Head of caudate nucleus (tissue), 42 donors: ENCODE measurements at places on chromosomes 3 and 15.

DNA sequence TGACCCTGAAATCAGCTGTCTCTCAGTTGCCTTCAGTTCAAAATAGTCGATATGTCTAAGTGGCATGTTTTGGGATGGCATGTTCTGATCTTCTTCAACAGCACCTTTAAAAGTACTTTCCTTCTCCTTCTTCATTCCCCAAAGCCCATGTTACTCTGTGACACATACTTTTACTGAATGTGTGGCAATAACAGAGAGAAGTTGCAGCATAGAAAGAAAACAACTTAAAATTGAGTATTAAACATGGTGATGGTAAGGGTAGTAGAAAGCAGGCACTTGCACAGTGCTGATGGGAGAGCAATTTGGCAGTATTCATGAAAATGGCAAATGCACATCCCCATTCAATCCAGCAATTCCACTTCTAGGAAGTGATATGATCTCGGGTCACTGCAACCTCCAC, 12.3 kb upstream of the ULK4 start:
- no peak for DNase-seq

- no peak for DNase-seq
Measured at GRCh38 chr15:99662903-99663302, 70.3 kb downstream of the LYSMD4 start.

GRCh38 chr15:58324533-58324932, 107.3 kb upstream of the LIPC start:
- DNase-seq, result no peak

DNA sequence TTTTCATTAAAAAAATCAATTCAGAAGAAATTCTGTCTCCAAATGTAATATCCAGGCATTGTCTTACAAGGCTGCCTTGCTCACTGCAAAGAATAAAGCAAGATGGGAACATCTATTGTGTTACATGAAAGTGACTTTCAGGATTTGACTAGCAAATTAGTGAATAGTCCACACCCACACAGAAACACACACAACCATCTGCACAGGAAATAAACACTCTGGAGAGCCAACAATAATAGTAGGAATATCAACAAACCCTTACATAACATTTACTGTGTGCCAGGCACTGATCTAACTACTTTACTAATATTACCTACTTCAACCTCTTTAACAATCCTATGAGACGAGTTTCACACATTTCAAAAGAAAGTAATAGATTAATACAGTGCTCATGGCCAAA, 28.9 kb upstream of the ZNF385D start:
- DNase-seq, result no peak

GRCh38 chr3:11379824-11380701, 107.9 kb downstream of the ATG7 start:
- no peak for DNase-seq

- DNase-seq, result peak; percentile 50
Measured at GRCh38 chr3:45043728-45044299, 17.7 kb downstream of the CLEC3B start.

- no peak for DNase-seq
Measured at GRCh38 chr3:180420016-180420415, 181.9 kb upstream of the TTC14 start.

GRCh38 chr3:150737874-150738679, 24.9 kb downstream of the SIAH2 start:
- no peak for DNase-seq

- no peak for DNase-seq
Measured at GRCh38 chr3:25885544-25885943, 95.7 kb downstream of the OXSM start.

DNA sequence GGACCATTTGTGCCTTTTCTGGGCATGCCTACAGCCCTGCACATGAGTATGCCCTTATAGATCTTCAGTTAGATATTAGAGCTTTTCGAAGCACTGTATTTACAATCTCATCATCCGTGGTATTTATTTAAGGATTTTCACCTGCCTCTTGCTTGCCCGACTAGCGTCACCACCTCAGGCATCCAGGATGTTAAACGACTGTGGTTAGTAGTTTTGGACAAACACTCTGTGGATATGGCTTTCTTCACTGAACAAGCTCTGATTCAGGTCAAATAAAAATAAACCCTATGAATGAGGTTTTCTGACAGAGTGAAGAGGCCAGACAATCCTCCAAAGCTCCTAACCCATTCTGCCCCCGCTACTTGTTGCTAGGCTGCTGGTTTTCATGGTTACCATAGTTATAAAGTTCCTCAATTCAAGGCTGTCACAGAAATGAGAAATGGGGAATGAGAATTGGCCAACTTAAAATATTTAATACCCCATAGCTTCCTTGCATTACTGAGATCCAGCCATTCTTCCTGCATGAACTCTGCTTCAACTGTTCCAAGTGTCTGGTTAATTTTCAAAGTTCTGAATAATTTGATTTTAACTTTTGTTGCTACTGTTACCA, 440.1 kb downstream of the GABRG3 start:
- DNase-seq, result no peak

GRCh38 chr15:68442041-68442440, 10.1 kb upstream of the ITGA11 start:
- DNase-seq, result no peak

- DNase-seq, result peak; percentile 79
Measured at GRCh38 chr15:99104788-99105513, at the start of gene SYNM. Gene SYNM, plus strand, starts transcription at chr15:99105080. Its CDS starts 120 bp downstream, at chr15:99105200.

DNA sequence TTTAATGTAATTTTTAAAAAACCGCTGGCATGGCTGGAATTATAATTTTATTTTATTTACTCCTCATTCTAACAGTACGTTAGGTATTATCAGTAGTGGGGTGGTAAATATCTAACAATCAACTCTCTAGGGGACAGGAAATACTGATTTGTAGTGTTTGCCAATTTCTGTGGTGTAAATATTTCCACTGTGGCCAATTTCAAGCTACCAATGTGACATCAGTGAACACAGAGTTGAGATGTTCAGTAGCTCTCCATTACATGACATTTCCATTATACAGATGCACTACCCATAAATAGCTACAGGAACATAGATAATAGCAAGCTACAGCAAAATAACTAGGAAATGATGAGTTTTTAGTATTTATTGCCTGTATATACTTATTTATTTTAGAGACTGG, 10.0 kb upstream of the ARL8B start:
- no peak for DNase-seq

GRCh38 chr3:160291290-160291908, 66.2 kb downstream of the C3orf80 start:
- DNase-seq, result no peak

- DNase-seq, result no peak
Measured at GRCh38 chr3:52204337-52205073, 6.5 kb downstream of the ALAS1 start.

DNA sequence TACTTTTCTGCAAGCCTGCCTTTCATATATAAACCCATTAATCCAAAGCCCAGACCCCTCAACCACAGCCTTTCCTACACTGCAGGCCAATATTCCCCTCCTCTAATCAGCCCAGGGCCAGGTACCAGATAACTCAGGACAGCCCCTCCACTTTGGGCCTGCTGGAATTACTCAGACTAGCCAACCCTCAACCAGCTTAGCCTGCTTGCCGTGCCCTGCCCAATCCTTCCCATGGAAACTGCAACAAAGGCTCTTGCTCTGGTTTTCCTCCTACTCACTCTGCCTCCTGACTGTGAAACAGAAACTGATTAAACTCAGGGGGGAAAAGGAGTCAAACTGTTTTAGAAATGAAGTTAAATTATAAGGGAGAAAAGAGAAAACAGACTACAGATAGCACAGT, 248.1 kb downstream of the KLF13 start:
- DNase-seq, result no peak

- no peak for DNase-seq
Measured at GRCh38 chr15:82846621-82847020, 37.2 kb downstream of the WHAMM start.

- peak; percentile 59 for DNase-seq
Measured at GRCh38 chr3:155418407-155418806, 124.9 kb upstream of the STRIT1 start.

- DNase-seq, result no peak
Measured at GRCh38 chr3:137329594-137329993, 371.8 kb downstream of the IL20RB start.

- DNase-seq, result no peak
Measured at GRCh38 chr3:129182390-129183185, 1.1 kb downstream of the CNBP start.

DNA sequence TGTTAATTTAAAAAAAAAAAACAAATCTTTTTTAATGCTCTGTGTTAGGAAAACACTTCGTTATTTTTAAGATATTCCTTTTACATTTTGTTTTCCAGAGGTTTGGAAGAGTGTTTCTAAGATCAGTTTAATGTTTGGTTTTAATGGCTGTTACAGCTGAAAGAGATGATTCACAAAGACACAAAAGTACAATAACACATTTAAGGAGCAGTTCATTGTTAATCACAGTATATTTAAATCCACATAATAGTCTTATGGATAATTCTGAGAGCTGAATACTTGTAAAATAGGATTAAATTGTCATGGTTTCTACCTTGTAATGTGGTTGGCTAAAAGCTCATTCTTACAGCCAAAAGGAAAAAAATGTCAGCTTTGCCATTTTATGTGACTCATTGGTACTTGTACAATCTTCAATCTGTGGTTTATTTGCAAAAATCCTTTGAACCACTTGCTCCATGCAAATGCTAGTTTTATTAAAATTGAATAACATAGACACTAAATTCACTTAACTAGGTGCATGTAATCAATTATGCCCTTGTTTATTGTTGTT, 426.4 kb downstream of the NLGN1 start:
- DNase-seq, result no peak

- no peak for DNase-seq
Measured at GRCh38 chr15:94015324-94015723, 216.0 kb upstream of the MCTP2 start.

- DNase-seq, result peak; percentile 78
Measured at GRCh38 chr3:180036671-180037455, at the start of gene PEX5L. Gene PEX5L, minus strand, starts transcription at chr3:180036937. Its CDS starts 338 bp downstream, at chr3:180036599.

DNA sequence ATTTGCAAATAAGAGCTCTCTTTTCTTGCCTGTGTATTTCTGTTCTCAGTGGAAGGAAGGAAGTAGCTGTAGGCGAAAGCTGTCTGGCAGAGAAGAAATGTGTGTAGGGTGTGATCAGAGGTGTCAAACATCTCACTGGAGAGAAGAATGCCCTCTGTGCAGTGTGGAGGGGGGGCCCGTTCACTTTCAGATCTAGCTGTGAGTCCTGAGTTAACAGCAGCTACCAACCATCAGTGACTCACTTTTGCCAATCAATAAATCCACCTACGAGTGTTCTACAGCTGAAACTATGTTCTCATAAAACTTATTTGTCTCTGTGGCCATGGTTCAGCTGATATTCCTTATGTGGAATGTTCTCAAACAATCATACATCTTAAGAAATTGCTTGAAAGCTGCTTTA, 103.7 kb downstream of the FRMD4B start:
- DNase-seq, result peak; percentile 44

DNA sequence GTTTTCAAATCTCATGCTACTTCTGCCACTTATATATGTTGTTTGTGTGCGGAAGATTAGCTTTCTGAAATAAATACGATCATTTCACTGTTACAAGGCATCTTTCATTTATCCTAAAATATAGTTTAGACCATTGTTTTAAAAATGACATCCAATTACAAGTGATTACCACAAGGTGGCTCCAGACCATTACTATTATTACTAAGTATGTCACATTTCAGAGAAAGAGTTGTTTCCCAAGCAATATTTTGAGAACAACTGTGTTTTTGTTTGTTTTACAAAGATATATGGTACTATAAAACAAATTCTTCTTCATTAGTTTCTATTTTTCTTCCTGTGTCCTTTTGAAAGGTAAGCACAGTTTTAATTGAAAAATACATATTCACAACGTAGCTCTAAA, 136.0 kb upstream of the RAP2B start:
- no peak for DNase-seq

DNA sequence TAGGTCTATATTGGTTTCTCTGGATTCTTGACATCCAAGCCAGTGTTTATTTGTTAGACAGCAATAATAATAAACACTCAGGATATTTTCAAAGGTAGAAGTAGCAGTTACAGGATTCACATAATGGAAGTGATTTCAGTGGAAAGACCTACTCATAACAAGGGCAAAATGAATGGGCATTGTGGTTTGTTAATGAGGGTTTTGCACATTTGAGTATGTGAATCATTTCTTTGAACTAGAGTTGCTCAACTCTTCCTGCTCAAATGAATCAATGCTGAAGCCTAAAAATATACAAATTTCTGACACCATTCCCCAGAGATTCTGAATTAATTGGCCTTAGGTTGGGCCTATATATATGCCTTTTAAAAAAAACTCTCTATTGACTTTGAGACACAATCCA, 4.1 kb upstream of the COL6A5 start:
- DNase-seq, result no peak

GRCh38 chr15:101458908-101459578, 30.5 kb downstream of the PCSK6 start:
- no peak for DNase-seq

- DNase-seq, result peak; percentile 85
Measured at GRCh38 chr3:72892081-72892775, 4.4 kb downstream of the GXYLT2 start.

DNA sequence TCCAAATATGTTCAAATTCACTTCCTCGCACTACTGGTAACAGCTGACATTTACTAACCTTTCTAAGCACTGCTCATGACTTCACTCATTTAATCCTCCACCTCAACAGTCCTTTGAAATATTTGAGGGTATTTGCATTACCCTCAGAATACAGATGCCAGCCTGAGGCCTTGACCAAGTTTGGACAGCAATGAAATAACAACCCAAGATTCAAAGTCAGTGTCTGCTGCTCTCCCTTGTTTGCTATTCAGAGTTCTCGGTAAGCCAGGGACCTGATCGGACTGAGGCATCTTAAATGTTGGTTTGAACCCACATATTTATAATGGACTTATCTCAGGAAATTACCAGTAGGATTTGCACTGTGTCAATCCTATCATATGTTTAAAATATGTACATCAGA, 19.9 kb upstream of the SNRK start:
- no peak for DNase-seq

DNA sequence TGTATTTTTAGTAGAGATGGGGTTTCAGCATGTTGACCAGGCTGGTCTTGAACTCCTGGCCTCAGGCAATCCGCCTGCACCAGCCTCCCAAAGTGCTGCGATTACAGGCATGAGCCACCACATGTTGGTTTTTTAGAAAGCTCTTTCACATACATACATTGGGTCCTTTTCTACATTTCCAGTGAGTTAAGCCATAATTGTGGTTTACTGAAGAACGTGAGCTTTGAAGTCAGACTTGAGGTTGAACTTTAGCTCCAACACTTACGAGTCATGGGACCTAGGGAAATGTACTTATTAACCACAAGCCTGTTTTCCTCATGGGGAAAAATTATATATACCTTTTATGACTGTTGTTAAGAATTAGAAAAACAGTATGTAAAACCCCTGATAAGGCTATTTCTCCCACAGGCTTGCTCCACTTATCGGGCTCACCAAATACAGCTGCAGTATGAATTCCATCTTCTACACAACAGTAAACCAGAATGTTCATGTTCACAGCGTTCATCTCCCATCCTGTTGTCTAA, 39.0 kb downstream of the GPR160 start:
- no peak for DNase-seq

DNA sequence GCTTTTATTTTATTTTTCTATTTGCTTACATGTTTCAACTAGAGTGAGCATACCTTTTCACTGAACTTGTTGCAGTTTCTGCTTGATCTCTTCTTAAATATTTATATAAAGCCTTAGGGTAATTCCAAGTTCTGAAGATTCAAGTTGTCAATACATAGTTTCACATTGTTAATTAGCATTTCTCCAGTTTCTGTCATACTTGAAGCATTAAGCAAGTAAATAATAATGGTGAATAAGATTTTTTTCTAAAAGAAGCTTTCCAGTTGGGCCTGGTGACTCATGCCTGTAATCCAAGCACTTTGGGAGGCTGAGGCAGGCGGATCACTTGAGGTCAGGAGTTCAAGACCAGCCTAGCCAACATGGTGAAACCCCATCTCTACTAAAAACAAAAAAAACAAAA, 53.9 kb downstream of the CALML4 start:
- DNase-seq, result no peak

GRCh38 chr3:187212196-187212545, 14.9 kb downstream of the RTP1 start:
- DNase-seq, result no peak
